ENCODE measurements at places on chromosomes 3 and 15.

- DNase-seq, result no peak
Measured at GRCh38 chr15:93070551-93071296, 18.3 kb downstream of the RGMA start.

- no peak for DNase-seq
Measured at GRCh38 chr3:65596571-65597225, 442.0 kb downstream of the MAGI1 start.

- DNase-seq, result peak; percentile 71
Measured at GRCh38 chr3:172524611-172525010, 1.4 kb upstream of the TNFSF10 start.

DNA sequence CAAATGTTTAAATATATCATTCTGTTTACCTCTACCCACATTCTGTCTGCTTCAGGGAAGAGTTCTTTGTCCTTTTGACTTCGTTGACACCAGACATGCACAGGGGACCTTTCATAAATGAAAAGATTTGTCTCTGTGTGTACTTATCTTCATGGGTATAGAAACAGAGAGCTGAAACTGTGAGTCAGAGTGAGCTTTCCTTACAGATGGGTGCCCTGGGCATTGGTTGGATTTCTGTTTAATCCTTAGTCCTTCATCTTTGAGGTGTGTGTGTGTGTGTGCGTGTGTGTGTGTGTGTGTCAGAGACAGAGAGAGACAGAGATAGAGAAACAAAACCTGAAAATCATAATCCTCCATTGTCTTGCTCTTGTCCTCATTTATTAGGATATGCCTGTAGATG, 517.4 kb downstream of the TUSC7 start:
- DNase-seq, result no peak

- DNase-seq, result no peak
Measured at GRCh38 chr15:88076328-88076727, 180.2 kb downstream of the NTRK3 start.

DNA sequence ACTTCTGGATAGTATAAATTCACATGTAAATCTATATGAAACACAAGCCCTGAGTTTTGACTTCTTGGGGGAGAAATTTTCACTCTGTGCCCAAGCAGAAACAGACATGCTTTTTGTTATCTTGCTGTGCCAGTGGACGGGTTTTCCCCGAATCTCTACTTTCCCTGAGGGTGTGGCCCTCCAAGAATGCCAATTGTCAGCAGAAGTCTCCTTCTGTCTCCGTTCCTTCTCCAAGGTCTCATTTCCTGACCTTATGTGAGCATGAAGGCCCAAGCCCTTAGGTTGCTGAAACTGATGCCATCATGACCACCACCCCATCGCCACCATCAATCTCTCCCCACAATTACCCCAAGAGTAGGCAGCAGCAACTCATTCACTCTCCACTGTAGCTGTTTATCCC, 253.8 kb downstream of the XXYLT1 start:
- no peak for DNase-seq

GRCh38 chr15:63832620-63833019, 1.1 kb downstream of the HERC1 start:
- no peak for DNase-seq

- DNase-seq, result no peak
Measured at GRCh38 chr3:18307529-18307928, 117.6 kb downstream of the SATB1 start.

GRCh38 chr15:77064539-77065308, 6.2 kb downstream of the TSPAN3 start:
- peak; percentile 78 for DNase-seq

GRCh38 chr3:18223974-18224373, 201.2 kb downstream of the SATB1 start:
- no peak for DNase-seq

- DNase-seq, result no peak
Measured at GRCh38 chr3:73204841-73205240, 143.4 kb downstream of the EBLN2 start.

DNA sequence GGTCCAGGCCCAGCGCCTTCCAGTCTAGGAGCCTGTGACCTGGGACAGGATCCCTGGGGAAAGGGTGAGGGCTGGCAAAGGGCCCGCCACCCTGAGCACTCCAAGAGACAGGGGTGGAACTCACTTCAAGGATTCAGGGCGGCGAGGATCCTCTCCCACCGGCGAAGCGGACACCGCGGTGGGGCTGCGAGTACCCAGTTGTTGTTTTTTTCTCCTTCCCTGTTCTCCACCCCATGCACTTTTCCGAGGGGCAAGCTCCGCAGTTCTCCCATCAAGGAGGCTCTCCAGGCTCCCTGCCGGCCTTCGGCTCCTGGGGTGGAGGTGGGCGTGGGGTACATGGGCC, 387 bp upstream of the PAQR5 start:
- DNase-seq, result no peak

- peak; percentile 69 for DNase-seq
Measured at GRCh38 chr3:159668990-159669476, 319.6 kb upstream of the IL12A start.

DNA sequence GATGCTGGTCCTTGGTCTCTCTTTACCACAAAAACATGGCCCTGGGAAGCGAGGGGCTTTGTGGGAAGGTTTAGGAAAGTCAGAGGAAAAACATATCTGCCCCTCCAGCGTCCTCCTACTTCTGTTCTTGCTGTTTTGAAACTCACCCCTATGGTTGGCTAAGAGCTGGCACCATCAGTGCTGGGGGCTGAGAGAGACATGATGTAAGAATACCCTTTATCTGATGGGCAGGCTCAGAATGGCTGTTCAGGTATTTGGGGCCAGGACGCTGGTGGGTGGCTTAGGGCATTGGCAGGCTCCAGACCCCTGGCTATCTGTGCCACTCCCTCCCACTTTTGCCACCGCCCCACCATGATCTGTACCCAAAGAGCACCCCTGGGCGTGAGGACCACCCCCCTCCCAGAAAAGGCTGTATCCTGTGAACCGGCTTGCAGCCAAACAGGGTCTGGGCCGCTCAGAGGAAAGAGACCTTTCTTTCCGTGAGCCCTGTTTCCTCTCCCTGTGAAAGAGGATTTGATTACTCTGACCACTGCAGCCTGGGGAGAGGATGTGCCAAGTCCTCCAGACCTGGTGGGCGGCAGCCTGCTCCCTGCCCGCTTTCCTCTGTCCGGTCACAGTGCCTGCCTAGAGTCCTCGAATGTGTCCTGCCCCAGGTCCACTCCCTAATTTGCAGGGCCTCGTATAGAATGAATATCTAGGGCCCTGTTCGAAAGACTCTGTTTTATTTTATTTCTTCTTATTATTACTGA, 61.3 kb upstream of the SLC6A6 start:
- peak; percentile 80 for DNase-seq

GRCh38 chr3:184465883-184466412, 86.1 kb downstream of the CHRD start:
- DNase-seq, result no peak

DNA sequence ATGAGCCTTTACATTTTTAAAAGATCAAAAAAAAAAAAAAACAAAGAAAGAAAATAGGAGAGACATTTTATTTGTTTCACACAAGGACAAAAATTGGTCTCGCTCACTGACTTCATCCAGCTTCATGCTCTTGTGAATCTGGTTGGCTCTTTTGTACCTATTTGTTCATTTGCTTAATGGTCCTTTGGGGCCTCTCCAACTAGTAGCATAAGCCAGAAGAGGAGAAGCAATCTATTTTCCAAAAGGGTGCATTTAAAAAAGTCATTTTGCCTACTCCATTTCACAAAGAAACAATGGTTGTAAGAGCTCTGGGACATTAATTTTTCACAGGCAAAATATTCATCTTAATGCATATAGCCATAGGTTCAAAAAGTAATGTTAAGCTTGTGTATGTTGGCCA, 168.3 kb upstream of the ADAMTS9 start:
- DNase-seq, result no peak

- peak; percentile 94 for DNase-seq
Measured at GRCh38 chr15:100902436-100903167, 16.6 kb upstream of the LRRK1 start.

- no peak for DNase-seq
Measured at GRCh38 chr15:43529587-43530345, 12.4 kb downstream of the MAP1A start.

DNA sequence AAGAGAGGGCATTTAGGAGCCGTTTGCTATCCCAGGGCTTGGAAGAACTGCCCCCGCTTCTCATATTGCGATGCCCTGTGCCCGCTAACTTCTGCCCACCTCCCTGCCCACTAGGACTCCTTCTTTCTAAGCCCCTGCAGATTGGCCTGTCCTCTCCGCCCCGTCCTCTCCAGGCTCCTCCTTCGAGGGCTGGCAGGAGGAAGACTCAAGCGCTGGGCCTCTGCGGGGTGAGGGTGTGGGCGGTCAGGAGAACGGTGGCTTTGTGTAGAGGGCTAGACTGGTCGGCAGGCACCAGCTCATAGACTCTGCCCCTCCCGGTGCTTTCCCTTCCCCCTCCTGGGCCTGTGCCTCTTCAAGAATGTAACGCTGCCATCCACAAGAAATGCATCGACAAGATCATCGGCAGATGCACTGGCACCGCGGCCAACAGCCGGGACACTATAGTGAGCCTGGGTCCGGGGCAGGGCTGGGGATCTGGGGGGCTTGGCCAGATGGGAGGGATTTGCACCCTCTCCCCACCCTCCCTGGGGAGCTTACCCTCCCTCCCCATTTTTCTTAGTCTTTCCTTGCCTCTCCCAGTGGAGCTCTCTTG, 21.9 kb downstream of the PRKCD start:
- DNase-seq, result no peak

DNA sequence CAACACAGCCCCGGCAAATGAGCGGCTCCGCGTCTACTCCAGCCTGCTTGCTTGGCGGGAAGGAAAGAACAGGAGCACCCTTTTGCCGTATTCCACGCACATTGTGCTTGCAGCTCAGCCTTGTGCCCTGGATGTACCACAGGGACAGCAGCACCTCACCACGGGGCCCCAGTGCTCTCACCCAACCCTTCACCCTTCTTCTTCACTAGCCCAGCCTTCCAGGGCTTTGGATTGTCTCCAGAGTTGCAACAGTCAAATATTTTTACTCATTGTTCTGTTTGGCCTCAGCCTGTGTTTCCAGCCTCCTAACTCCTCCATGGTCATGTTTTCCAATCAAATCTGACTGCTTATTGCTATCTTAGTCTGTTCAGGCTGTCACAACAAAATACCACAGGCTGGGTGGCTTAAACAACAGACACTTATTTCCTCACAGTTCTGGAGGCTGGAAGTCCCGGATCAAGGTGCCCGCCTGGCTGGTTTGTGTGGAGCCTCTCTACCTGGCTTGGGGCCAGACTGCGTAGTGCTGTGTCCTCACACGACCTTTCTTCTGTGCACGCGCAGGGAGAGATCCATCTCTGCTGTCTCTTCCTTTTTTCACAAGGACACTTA, 79.2 kb upstream of the ABHD17C start:
- peak; percentile 96 for DNase-seq

DNA sequence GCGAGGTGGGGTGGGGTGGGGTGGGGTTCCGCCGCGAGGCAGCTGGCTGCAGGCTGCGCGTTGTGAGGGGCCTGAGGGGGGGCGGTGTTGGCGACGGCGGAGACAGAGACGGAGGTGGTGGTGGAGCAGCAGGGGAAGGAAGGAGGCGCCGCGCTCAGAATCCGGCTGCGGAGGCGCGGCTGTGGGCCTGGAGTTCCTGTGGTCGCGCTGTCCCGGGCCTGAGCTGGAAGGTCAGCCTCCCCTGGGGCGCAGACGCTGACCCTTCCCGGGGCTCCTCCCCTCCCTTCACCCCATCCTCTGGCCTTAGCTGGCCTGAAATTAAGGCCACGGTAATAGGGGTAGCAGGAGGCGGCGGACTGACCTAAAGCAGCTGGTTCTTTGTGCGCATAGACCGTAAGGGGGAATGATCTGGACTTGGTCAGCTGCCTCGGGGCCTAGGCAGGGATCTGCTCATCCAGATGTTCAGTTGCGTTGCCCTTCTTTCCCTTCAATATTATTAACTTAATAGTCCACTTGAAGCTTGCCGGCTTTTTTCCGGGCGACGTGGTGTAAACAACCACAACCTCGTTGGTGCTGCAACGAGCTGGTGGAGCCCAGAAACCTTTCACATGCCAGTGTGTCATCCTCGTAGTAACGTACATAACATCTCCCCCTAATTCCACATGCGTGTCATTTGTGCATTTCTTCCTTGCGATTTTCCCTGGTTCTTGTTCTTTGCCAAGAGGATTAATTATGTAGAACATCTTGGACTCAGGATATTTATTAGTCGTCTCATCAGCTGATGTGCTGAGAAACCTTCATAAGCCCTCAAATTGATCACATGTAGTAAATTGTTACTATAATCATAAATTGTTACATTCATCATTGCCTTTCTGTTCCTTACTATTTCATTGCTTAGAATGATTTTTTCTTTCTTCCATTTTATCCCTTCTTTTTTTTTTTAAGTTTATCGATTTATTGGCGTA, 626 bp downstream of the SEC62 start:
- DNase-seq, result peak; percentile 49

GRCh38 chr3:123949641-123950040, 11.4 kb downstream of the CCDC14 start:
- no peak for DNase-seq

GRCh38 chr3:141422961-141423582, 54.8 kb downstream of the ZBTB38 start:
- no peak for DNase-seq

GRCh38 chr15:75714195-75714594, 1.5 kb upstream of the CSPG4 start:
- no peak for DNase-seq

DNA sequence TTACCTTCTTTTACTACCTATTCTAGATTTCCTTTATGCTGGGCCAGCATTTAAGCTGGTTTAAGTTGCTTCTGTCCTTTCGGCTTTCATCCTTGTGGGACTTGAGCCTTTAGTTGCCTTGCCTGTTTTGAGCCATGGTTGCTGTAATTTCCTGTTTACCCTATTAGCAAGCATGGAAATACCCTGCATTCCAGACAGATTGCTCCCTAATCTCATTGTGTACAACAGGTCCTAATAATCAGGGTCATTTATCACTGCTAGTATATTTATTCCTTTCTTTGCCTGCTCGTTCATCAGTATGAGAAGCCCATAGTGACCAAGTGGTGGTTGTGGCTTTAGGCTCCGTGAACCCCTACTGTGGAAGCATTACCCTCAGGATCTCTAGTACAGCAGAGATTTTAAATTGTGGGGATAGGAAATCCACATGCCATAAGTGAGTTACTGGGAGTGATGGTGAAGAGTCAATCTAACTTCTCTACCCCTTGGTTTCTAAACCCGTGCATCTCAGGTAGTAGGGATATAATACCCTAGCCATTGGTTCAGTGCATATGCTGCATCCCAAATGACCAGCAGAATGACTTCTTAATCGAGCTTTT, 31.9 kb downstream of the NCK1 start:
- DNase-seq, result peak; percentile 65

GRCh38 chr3:171465763-171466162, 5.6 kb upstream of the TNIK start:
- peak; percentile 24 for DNase-seq

DNA sequence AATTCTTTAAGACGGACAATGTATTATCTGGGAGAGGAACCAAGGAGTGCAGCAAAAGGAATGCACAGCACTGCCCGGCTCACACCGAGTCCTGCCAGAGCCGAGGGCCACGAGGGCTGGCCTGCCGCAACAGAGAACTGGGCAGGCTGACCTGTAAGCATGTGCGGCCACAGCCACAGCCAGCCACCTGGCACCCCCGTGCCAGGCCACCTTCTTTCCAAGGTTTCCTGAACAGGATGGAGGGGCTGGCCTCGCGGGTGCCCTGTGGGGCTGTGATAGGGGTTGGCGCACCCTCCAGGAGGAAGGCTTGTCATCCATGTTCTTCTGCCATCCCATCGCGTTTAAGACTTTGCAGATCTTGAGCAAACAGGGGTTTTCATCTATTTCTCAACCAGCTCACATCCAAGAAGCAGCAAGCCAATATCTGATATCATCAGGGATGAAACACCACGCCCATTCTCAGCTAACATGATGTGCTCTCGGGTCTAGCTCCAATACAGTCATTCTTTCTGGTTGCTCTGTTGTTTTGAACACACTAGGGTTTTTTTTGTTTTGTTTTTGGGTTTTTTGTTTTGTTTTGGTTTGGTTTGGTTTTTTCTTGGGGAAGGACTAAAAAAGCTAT, 10.2 kb downstream of the CA12 start:
- DNase-seq, result peak; percentile 70
